ENCODE measurements at places on chromosomes 12 and 14.

GRCh38 chr12:66676241-66676640 is 2.6 kb downstream of the GRIP1 start:
- DNase-seq, result no peak

DNA sequence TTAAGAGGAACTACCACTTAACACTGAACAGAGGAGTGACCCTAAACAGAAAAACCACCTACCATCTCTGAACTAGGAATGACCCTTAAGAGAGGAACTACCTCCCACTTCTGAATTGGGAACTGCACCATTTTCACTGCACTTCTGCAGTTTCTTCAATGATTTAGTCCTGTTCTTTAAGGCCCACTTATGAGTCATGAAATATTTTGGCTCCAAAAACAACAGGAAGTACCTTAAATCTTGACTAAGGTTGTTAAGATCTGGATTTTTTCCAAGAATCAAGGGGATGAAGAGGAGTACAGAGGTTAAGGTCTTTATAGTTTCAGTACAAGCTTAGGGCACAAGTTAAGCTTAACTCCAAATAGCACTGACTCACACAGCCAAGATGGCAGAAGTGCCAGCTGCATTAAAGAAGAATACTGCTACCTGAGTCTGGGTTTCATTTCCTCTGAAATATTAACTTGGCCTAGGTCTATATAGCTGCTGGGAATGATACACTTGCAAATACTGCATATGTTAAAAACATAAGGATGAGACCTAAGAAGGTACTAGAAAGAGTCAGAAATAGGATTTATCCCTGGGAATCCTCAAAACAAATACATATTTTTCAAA is 4.2 kb downstream of the NPC2 start:
- DNase-seq, result no peak

DNA sequence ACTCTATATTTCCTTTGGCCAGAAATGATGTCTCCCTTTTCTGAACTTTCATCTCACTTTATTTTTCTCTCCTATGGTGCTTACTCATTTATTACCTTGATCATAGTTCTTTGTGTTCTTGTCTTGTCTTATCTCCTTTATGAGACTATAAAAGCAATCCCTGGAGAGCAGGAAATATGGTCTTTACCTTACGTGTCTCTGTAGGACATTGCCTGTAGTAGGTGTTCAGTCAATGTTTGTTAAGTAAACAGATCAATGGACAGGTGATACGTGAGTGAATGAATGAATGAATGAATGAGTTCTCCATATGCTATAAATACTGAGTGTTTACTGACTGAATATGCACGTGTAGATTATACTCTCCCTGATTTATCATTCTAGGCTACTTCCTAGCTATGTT is 193.7 kb upstream of the HMGA2 start:
- DNase-seq, result no peak

GRCh38 chr12:73486256-73486655 is 1051.4 kb upstream of the ATXN7L3B start:
- DNase-seq, result no peak

- DNase-seq, result no peak
Observed at GRCh38 chr14:88488897-88489296, 65.9 kb downstream of the PTPN21 start.

All from stimulated activated CD4-positive, alpha-beta T cell treated with anti-CD3 and anti-CD28 coated beads, Interleukin-1b, Interleukin-23, amount 100 ng/mL, for 1 hour (primary cell).